Regular cardiac myocyte (primary cell): ENCODE measurements at places on chromosomes 13 and 19. TPM values are rescaled to one million over a fixed set of nuclear protein-coding genes. Genes with fewer than 3 reads are reported as not detected.

The CRB3 gene
- 0.28 TPM in 1 of 2 replicates, not detected in the other for total RNA-seq

The SOX1 gene
- not detected in 2 replicates for total RNA-seq

The FRY gene
- 4.4 and 15.8 TPM in 2 replicates for total RNA-seq

The GIPR gene
- 0.28 and 0.38 TPM in 2 replicates for total RNA-seq

The CD70 gene
- not detected in 2 replicates for total RNA-seq

The PRR20D gene
- total RNA-seq = not detected in 2 replicates

The RGL3 gene
- 2.3 and 7.0 TPM in 2 replicates for total RNA-seq

The ZFR2 gene
- total RNA-seq = 0.19 TPM in 1 of 2 replicates, not detected in the other

The CCL25 gene
- not detected in 2 replicates for total RNA-seq

The COG6 gene
- 37.4 and 53.3 TPM in 2 replicates for total RNA-seq

The CEACAM4 gene
- not detected in 2 replicates for total RNA-seq

The EPS8L1 gene
- total RNA-seq = 0.56 and 1.3 TPM in 2 replicates

The ZNF317 gene
- total RNA-seq = 13.2 and 14.4 TPM in 2 replicates

The NXNL1 gene
- not detected in 2 replicates for total RNA-seq

The FOSB gene
- total RNA-seq = 4.6 and 9.9 TPM in 2 replicates

The ABHD8 gene
- 8.2 and 10.4 TPM in 2 replicates for total RNA-seq

The ODAD3 gene
- 0.28 and 0.38 TPM in 2 replicates for total RNA-seq

The ZNF667 gene
- 3.8 and 14.7 TPM in 2 replicates for total RNA-seq

The PGLYRP2 gene
- not detected in 2 replicates for total RNA-seq

The CAMSAP3 gene
- not detected in 2 replicates for total RNA-seq

The CYP4F2 gene
- total RNA-seq = not detected in 2 replicates

The IRF3 gene
- total RNA-seq = 48.8 and 80.3 TPM in 2 replicates

The PSG1 gene
- total RNA-seq = 0.19 and 1.4 TPM in 2 replicates

The ZNF260 gene
- 9.2 and 15.5 TPM in 2 replicates for total RNA-seq

The GIPC3 gene
- under 0.01 TPM in 1 of 2 replicates, not detected in the other for total RNA-seq

The TNFSF9 gene
- 0.19 and 1.1 TPM in 2 replicates for total RNA-seq

The ZIC5 gene
- total RNA-seq = not detected in 2 replicates

The ZNF491 gene
- 2.9 and 3.9 TPM in 2 replicates for total RNA-seq

The UBL3 gene
- total RNA-seq = 12.7 and 13.6 TPM in 2 replicates

The LIN37 gene
- 10.5 and 11.0 TPM in 2 replicates for total RNA-seq

The SLC10A2 gene
- not detected in 2 replicates for total RNA-seq

The APBA3 gene
- total RNA-seq = 21.9 and 25.7 TPM in 2 replicates

The IQCN gene
- 0.19 and 0.56 TPM in 2 replicates for total RNA-seq

The CYP4F8 gene
- not detected in 2 replicates for total RNA-seq

The ACP7 gene
- total RNA-seq = 0.56 and 1.7 TPM in 2 replicates

The SYCN gene
- not detected in 2 replicates for total RNA-seq

The MUC16 gene
- under 0.01 TPM in 1 of 2 replicates, not detected in the other for total RNA-seq

The ZNF549 gene
- total RNA-seq = 6.5 TPM in 2 replicates

The TNFRSF19 gene
- 3.1 and 6.2 TPM in 2 replicates for total RNA-seq

The IZUMO2 gene
- total RNA-seq = not detected in 2 replicates

The ZNF414 gene
- total RNA-seq = 2.5 and 4.8 TPM in 2 replicates

The SMIM44 gene
- total RNA-seq = not detected in 2 replicates

The GAPDHS gene
- total RNA-seq = not detected in 2 replicates

The SLC35E1 gene
- total RNA-seq = 34.4 and 38.9 TPM in 2 replicates

The MEIS3 gene
- total RNA-seq = 24.3 and 56.7 TPM in 2 replicates

The PDX1 gene
- total RNA-seq = not detected in 2 replicates

The ZNF560 gene
- 2.7 and 3.4 TPM in 2 replicates for total RNA-seq

The ATP4A gene
- not detected in 2 replicates for total RNA-seq

The SSC5D gene
- 6.7 and 11.6 TPM in 2 replicates for total RNA-seq

The NCAN gene
- under 0.01 TPM in 1 of 2 replicates, not detected in the other for total RNA-seq

The SMIM24 gene
- not detected in 2 replicates for total RNA-seq

The POU2F2 gene
- total RNA-seq = 0.19 and 0.56 TPM in 2 replicates

The KLC3 gene
- under 0.01 and 0.19 TPM in 2 replicates for total RNA-seq

The CYP2A7 gene
- not detected in 2 replicates for total RNA-seq

The PRSS57 gene
- not detected in 2 replicates for total RNA-seq

The YJU2 gene
- 9.0 and 16.1 TPM in 2 replicates for total RNA-seq

The MBD3L2 gene
- total RNA-seq = not detected in 2 replicates

The DZIP1 gene
- total RNA-seq = 33.8 and 34.1 TPM in 2 replicates

The PEPD gene
- 48.2 and 52.7 TPM in 2 replicates for total RNA-seq

The ZNF541 gene
- total RNA-seq = under 0.01 and 0.85 TPM in 2 replicates
